ENCODE measurements at places on chromosomes 12 and 14.

DNA sequence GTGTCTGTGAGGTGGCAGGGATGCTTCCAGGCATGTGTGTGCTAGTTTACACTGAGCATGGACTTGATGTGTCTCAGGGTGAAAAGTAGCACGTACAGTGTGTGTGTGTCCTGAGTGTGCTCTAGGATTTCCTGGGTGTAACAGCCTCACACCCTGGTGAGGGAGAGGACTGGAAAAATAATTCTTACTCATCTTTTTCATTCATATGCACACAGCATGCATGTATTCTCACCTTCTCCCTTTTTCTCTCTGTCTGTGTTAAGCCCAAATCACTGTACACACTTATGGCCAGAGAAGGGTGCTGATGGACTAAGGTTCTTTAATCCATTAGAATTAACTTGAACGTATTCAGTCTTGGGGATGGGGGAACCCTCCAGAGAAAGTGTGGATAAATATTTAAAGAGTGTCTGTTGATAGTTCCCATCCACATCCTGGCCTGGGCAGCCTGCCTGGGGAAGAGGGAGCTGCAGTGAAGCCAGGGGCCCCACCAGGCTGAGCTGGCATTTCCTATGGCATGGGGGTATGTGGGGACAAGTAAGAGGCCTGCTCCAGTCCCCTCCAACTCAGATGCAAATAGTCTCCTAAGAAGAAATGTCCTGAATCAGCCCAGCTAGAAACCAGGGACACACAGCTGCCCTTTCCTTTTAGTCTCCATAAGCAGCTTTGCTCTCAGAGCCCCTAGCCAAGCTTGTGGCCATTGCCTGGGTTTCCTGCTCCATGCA, 1.1 kb upstream of the HOXC8 start:
- no peak for DNase-seq

DNA sequence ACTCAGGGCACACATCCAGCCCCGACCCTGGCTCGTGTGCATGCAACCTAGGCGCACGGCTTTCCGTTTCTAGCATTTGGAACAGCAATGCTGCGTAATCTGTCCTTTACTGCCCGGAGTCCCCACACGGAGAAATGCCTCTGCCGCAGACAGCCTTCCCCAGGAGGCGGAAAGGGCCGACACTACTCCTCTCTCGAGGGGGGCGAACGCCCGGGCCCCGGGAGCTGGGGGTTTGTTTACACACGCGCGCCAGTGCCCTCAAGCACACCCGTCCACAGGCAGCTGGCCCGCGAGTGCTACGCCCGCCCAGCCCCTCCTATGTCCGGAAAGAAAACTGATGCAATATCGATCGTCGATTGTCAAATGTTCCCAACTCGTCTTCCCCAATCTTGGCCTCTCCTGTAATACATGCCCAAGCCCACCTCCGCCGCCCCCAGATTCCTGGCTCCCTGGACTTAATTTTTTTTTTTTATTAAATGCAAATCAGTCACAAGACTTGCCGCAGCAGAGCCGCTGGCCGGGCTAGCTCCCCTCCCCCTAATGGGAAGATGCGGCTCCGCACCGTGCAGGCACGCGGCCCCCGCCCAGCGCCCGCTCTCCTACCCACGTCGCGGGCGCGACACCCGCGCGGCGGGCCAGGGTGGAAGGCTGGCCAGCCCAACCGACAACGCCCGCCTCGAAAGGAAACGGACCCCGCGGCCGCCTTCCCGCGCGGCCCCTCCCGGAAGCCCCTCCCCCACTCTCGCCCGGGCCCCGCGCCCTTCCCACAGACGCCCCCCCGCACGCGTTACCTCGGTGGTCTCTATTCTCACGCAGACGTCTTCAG, 642 bp downstream of the SLC38A2 start:
- DNase-seq = peak; percentile 57

DNA sequence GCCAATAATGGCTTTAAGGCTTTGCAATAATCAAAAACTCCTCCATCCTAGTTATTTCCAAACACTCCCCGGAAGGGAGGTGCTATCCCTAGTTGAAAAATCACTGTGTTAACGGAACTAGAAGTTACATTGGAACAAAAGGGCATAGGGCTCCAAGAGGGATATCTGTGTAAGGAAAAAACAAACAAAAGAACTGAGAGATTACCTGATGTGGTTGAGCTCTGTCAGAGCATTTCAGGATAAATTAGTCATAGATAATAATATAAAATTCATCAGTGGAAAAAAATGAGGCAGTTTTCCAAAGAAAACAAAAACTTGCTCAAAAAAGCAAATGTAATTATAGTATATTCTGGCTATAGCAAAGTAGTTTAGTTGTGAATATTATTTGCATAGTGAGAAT, 27.4 kb upstream of the PAPLN start:
- DNase-seq = peak; percentile 79

GRCh38 chr12:69906411-69907216, 81.6 kb downstream of the MYRFL start:
- no peak for DNase-seq

- DNase-seq = no peak
Measured at GRCh38 chr14:52485350-52485960, 66.8 kb downstream of the TXNDC16 start.

All from iris pigment epithelial cell (primary cell).